Lung microvascular endothelial cell (primary cell): ENCODE measurements at places on chromosomes 2 and 18.

DNA sequence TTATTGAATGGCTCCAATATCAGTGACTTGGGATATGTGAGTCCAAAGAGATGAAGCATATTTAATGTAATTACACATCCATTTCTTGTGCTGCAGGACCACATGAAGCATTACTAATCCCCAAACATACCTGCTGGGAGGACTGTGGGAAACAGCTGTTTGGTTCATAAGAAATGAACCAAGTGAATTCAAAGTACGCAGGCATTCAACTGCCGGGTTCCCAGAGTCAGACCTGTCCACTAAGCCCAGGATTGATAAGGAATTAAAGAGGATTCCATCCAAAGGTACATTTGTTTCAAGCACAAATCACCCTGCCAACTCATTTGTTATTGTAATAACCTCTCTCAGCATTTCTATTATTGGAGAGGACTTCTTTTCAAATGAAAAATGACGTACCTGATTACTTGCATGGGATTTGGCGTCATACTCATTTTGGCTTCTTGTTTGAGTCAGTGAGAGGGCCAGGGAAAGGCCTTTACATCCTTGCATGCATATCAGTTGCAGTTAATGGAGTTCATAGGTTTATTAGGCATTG lies 230.7 kb downstream of the TXNL1 start:
- no peak for DNase-seq

DNA sequence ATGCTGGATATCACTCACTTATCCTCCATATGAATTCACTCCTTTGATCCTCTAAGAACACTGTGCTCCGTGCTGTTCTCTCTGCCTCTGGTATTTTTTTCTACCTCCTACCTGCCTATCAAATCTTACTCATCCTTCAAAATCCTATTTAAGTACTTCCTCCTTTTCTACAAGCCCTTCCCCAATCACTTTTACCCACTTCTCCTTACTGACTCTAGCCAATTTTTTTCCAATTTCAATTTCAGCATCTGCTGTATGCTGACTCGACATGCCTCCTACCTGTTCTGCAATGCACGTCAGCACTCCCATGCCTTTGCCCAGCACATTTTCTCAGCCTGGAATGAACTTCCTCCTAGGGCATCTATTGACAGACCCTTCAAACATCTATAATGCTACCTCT lies 37.3 kb upstream of the LNPK start:
- no peak for DNase-seq

- no peak for DNase-seq
These were observed 44.7 kb downstream of the GYPC start for GRCh38 chr2:126700677-126701076.

- DNase-seq = no peak
These were observed 23.2 kb upstream of the ZNF516 start for GRCh38 chr18:76518123-76518859.

GRCh38 chr2:96690306-96691021 lies 47.9 kb downstream of the FER1L5 start:
- no peak for DNase-seq

DNA sequence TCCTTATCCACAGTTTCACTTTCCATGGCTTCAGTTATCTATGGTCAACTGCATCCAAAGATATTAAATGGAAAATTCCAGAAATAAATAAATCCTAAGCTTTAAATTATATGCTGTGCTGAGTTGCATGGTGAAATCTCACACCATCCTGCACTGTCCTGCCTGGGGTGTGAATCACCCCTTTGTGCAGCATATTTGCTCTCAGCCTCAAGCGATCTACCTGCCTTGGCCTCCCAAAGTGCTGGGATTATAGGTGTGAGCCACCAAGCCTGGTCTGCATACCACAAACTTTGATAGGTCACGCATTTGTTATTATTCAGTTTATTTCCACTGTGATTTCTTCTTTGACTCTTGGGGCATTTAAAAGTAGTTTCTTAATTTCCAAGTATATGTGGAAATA lies 117.2 kb downstream of the SPIRE1 start:
- no peak for DNase-seq

- no peak for DNase-seq
These were observed 33.7 kb downstream of the NFATC1 start for GRCh38 chr18:79429381-79429780.

GRCh38 chr2:64727843-64728463 lies 74.2 kb upstream of the SERTAD2 start:
- peak; percentile 7 for DNase-seq

DNA sequence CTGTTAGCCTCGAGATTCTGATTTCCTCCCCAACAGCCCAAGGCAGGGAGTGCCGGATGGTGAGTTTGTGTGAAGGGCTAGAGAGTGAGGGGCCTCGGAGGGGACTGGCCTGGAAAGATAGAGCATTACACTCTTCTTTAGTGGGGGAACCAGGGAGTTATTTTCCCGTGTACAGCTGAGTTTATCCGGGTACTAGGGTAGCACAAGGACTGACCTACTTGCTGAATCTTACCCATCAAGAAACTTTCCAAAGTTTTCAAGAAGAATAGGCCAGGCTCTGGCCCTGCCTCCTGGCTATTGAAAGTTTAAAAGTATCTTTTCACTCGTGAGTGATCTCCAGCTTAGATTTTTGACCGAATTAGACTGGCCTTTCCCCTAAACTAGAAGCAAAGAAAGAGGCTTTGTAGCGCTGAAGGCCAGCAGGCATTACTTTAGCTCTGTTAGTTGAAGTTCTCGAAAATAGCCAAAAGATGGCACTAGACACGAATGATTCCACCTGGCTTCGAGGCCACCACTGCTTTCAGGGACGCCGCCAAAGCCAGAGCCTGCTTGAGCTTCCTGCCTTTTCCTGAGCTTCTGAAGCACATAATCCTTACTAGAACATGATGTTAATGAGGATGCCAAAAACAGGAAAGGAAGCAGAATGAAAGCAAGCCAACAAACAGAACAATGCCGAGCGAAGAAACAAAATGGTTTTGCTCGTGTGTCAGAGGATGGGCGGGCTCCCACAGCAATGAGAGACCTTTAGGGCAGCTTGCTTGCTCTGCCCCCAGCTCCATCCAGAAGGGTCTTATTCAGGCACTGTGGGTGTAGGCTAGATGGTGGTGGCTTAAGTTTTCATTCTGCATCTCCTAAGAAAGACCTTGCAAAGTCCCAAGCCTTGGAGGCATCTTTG lies 55.8 kb downstream of the TSN start:
- DNase-seq = peak; percentile 85

GRCh38 chr18:9855681-9856080 lies 30.1 kb upstream of the TXNDC2 start:
- no peak for DNase-seq

GRCh38 chr18:66168685-66169235 lies 417.9 kb downstream of the CDH7 start:
- no peak for DNase-seq

GRCh38 chr2:239464166-239465016 lies 63.6 kb upstream of the HDAC4 start:
- no peak for DNase-seq

DNA sequence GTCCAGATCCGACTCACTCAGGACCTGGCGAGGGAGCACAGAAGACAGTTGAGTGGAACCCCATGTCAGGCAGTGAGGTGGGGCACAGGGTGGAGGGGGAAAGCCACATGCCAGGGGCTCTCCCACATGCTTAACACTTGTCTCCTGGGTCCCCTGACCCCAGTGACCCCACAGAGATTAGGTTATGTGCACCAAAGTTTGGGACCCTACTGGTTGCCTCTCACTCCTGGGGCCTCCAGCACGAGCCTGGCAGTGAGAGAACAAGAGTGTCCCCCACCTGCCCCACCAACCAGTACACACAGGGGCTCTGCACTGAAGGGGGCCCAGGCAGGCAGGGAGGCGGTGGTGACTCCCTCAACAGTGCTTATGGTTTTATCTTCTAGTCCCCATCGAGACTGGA lies 58.3 kb downstream of the CIB4 start:
- DNase-seq = no peak

- no peak for DNase-seq
These were observed 130.8 kb upstream of the TWIST2 start for GRCh38 chr2:238717084-238717483.

GRCh38 chr2:72034353-72035095 lies 113.1 kb downstream of the CYP26B1 start:
- DNase-seq = no peak
